ENCODE measurements at places on chromosomes 5 and 9. TPM values are rescaled to one million over a fixed set of nuclear protein-coding genes. Genes with fewer than 3 reads are reported as not detected.

- no peaks in the 10 kb centered on the region for H3K36me3 ChIP-seq
- no peaks in the 10 kb centered on the region for H3K27me3 ChIP-seq
- no peak for DNase-seq
- H3K4me3 ChIP-seq = no peak overlapping the region
Measured at GRCh38 chr9:117734082-117734481, 29.9 kb downstream of the TLR4 start.

- peak; percentile 73 for DNase-seq
- no peaks in the 10 kb centered on the region for H3K4me1 ChIP-seq
- H3K4me3 ChIP-seq = no peak overlapping the region
- H3K36me3 ChIP-seq = no peaks in the 10 kb centered on the region
- H3K27ac ChIP-seq = peak overlapping the region; percentile 52
Measured at GRCh38 chr5:14551211-14551610, 30.4 kb upstream of the OTULINL start.

DNA sequence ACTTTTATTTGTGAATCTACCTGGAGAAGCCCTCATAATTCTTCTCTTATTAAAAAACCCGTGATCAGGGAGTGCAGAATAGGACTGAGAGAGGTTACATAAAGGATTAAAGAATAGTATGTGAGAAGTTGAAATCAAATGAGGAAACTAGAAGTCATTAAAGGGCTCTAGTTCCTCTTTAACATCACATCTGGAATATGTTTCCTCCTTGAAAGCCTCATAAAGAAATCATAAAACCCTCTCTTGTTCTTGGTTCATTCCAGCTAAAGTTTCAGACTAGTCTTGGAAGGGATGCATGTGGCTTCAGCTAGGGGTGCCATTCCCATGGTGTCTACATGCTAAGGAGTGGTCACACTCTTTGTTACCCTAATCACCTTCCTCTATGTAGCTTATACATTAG is 5.7 kb upstream of the C5orf46 start:
- H3K4me3 ChIP-seq = no peak overlapping the region
- H3K4me1 ChIP-seq = no peaks in the 10 kb centered on the region
- H3K27ac ChIP-seq = no peak overlapping the region
- H3K36me3 ChIP-seq = no peaks in the 10 kb centered on the region
- no peak for DNase-seq

Gene DRD1
- not detected for total RNA-seq

- no peak overlapping the region for H3K4me3 ChIP-seq
- no peaks in the 10 kb centered on the region for H3K4me1 ChIP-seq
- H3K27me3 ChIP-seq = no peaks in the 10 kb centered on the region
- no peak for DNase-seq
- no peaks in the 10 kb centered on the region for H3K36me3 ChIP-seq
Measured at GRCh38 chr5:168244838-168245559, 46.4 kb upstream of the WWC1 start.

DNA sequence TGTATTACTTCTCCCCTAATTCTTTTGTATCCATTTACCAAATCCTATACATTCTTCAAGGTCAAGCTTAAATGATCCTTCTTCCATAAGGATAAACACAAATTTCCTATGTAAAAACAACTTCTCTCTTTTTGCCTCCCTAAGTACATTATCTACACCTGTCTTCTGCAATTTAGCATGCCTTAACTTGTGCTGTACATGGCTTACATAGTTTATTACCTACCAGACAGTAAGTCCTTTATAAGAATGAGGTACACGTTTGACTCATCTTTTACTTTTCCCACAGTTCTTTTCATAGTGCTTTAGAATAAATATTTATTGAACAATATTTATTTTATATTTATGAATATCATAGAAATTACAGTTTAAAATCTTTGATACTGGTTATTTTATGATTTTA is 33.4 kb downstream of the GIN1 start:
- no peaks in the 10 kb centered on the region for H3K4me1 ChIP-seq
- H3K27ac ChIP-seq = no peak overlapping the region
- H3K4me3 ChIP-seq = no peak overlapping the region

DNA sequence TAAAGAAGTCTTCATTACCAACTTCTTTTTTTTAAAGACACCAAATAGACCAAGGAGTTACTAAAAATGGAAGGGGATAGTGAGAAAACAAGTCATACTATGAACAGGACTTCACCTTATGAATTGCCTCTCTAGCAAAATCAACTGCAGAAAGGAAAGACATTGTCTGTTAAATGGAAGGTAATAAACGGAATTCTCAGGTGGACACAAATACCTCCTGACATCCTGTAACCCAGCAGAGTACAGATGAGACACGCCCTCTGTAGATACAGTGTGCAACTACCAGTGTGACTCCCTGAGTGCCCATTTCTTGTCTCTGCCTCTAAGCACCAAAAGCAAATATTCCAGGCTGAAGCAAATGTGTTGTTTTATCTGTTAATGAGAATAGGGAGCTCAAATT is 12.2 kb upstream of the PLPP1 start:
- H3K4me3 ChIP-seq = no peak overlapping the region
- peak; percentile 29 for DNase-seq
- no peaks in the 10 kb centered on the region for H3K36me3 ChIP-seq
- H3K4me1 ChIP-seq = no peaks in the 10 kb centered on the region
- H3K27me3 ChIP-seq = no peaks in the 10 kb centered on the region

Gene RAD17
- total RNA-seq = 13.2 TPM

Gene IL13
- total RNA-seq = not detected

Gene PCDHB7
- 0.37 TPM for total RNA-seq

Gene IFNA2
- total RNA-seq = not detected

Gene BAAT
- not detected for total RNA-seq

DNA sequence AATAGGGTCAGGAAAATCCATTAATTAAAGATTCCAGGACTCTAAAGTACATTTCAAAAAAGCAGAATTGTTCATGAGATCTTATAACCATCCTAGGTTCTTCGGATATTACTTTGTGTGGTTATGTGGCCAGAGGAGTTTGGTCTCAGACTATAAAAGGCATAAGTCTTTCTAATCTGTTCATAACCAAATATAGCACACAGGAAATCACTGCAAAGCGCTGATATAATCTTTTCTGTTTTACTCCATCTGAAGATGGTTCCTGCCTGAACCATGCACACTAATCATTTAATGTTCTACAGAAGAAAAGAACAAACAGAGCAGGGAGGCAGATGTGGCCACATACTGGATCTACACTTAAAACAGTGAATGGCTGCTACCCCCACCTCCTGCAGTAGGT is 182.8 kb downstream of the SEMA5A start:
- H3K27ac ChIP-seq = no peak overlapping the region
- no peak for DNase-seq
- H3K4me3 ChIP-seq = no peak overlapping the region
- H3K27me3 ChIP-seq = no peaks in the 10 kb centered on the region

GRCh38 chr5:143648696-143649095 is 163.3 kb upstream of the HMHB1 start:
- H3K36me3 ChIP-seq = no peaks in the 10 kb centered on the region
- H3K4me1 ChIP-seq = no peaks in the 10 kb centered on the region
- H3K4me3 ChIP-seq = no peak overlapping the region
- H3K27me3 ChIP-seq = no peaks in the 10 kb centered on the region
- no peak overlapping the region for H3K27ac ChIP-seq

- peaks cover 9% of the 10 kb centered on the region for H3K4me1 ChIP-seq
- peak overlapping the region; percentile 70 for H3K4me3 ChIP-seq
- DNase-seq = peak; percentile 69
- peak overlapping the region; percentile 93 for H3K27ac ChIP-seq
- H3K36me3 ChIP-seq = no peaks in the 10 kb centered on the region
Measured at GRCh38 chr5:95823738-95824609, 1.4 kb upstream of the GLRX start.

Gene GARIN3
- not detected for total RNA-seq

- no peak overlapping the region for H3K4me3 ChIP-seq
- no peaks in the 10 kb centered on the region for H3K36me3 ChIP-seq
- H3K4me1 ChIP-seq = peaks cover 17% of the 10 kb centered on the region
- peak overlapping the region; percentile 67 for H3K27ac ChIP-seq
Measured at GRCh38 chr9:93594041-93594756, 17.8 kb downstream of the PHF2 start.

Gene TMEM171
- 179 TPM for total RNA-seq

DNA sequence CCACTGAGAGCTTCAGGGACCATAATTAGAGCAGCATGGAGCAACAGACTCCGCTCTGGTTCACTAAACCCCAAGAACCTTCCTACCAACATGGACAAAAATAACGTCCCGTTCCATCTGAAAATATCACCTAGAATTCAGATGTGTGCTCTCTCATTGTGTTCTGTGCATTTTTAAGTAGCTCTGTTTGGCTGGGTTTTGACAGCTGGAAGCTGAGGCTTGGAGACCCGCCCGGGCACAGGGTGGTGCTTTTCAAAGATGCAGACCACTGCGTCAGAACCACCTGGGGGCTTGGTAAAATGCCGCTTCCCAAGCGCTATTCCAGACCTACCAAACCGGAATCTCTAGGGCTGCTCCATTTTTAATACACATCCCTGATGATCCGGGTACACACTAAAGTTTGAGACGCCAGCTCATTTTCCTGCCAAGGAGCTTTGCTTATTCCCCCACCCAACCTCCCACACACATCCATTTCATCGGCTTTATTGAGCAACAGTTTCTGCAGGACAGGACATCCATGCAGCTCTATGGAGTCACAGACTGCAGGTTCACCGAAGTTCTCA is 104.8 kb downstream of the GABBR2 start:
- no peaks in the 10 kb centered on the region for H3K36me3 ChIP-seq
- no peak for DNase-seq
- H3K27ac ChIP-seq = no peak overlapping the region
- H3K4me1 ChIP-seq = no peaks in the 10 kb centered on the region
- no peaks in the 10 kb centered on the region for H3K27me3 ChIP-seq

DNA sequence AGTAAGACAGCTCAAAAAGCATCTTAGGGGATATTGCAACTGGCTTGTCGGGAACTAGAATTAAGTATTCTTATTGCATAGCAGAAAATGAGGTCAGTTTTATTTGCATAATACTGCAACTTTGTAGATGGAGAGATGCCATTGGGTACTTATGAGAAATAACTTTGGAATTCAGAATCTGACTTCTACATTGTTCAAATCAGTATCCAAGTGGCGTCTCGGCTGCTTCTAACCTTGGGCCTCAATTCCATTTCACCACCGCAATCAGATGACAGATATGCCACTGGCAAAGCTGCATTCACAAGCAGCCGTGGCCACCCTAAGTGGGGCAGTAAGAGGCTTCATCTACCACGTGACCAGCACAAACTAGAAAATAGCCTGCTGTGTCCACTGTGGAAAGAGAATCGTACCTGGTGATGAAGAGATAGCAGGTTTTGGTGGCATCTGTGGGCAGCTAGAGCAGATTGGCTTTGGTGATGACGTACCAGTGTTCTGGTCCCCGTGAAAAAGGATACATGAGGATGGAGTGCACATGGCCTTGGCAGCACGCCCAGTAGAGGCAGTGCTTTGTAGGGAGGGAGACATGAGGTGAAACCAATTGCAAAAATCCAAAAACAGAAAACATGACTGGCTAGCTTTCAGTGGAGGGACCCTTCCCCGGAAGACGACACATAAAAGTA is 116.6 kb downstream of the KLHL3 start:
- no peaks in the 10 kb centered on the region for H3K4me1 ChIP-seq
- no peak overlapping the region for H3K4me3 ChIP-seq
- DNase-seq = no peak

DNA sequence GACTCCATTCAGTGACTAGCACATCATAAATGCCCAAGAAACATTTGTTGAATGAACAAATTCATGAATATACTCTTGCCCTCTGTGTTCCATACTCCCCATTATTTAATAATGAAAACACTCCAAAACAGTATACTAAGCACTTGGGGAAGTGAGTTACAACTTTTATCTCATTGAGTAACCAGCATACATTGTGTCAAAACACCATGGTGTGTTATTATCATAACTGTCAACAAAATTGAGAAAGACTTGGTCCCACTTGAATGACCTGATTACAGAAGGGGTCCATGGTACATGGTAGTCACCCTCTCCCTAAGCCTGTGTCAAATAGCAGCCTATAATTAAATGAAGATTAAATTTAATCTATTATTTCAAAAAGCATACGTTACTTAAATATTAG is 16.2 kb downstream of the ANKH start:
- DNase-seq = no peak
- peaks cover 8% of the 10 kb centered on the region for H3K4me1 ChIP-seq
- H3K27me3 ChIP-seq = no peaks in the 10 kb centered on the region
- no peak overlapping the region for H3K27ac ChIP-seq
- no peaks in the 10 kb centered on the region for H3K36me3 ChIP-seq
- H3K4me3 ChIP-seq = no peak overlapping the region

GRCh38 chr9:17216011-17216410 is 81.2 kb downstream of the CNTLN start:
- no peak overlapping the region for H3K27ac ChIP-seq
- H3K27me3 ChIP-seq = no peaks in the 10 kb centered on the region
- H3K4me1 ChIP-seq = peaks cover 5% of the 10 kb centered on the region
- no peak for DNase-seq

DNA sequence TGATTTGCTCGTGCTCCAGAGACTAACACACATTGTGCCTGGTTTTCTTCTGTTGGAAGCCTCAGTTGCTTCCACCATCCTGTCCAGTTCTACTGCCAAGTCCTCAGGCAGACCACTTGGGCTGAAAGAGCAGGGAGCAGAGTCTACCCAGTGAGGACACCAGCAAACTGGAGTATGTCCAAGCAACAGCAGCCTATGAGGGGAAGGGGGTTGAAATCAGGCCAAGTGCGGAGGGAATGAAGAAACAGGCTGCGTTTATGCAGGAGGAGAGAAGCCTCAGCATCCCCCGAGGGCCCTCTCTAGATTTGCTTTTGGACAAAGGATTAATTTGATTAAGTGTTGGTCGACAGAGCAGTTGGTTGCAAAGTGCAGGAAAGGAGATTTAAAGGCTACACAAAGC is 14.5 kb downstream of the DOCK2 start:
- H3K4me3 ChIP-seq = no peak overlapping the region
- DNase-seq = no peak
- no peak overlapping the region for H3K27ac ChIP-seq
- H3K27me3 ChIP-seq = no peaks in the 10 kb centered on the region
- H3K36me3 ChIP-seq = no peaks in the 10 kb centered on the region

Gene PCDHB4
- total RNA-seq = 0.80 TPM

DNA sequence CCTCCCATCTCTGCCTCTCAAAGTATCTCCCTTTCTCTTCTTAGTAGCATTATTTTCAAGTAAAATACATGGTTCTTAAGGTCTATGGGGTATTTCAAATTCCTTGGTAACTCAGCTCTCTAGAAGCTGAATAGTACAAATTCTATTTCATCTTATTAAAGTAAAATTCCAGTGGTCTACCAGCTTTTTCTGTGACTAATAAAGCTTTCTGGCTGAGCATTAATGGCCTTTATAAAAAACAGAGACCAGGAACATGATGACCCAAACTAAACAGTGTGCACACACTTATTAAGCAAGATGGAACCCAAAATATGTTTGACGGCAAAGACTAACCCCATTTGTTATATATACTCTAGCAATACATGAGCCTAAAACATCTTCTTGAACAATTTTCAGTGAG is 142.6 kb downstream of the OR2K2 start:
- no peaks in the 10 kb centered on the region for H3K36me3 ChIP-seq
- H3K4me1 ChIP-seq = no peaks in the 10 kb centered on the region
- no peak overlapping the region for H3K27ac ChIP-seq
- DNase-seq = no peak
- no peak overlapping the region for H3K4me3 ChIP-seq
